Temporal lobe (tissue), 4 donors: ENCODE measurements at places on chromosomes 11 and 22. TPM values are rescaled to one million over a fixed set of nuclear protein-coding genes. Genes with fewer than 3 reads are reported as not detected.

Gene RASSF10
- total RNA-seq = 2.7 TPM

Gene GGT5
- total RNA-seq = 2.0 TPM

Gene PRR33
- total RNA-seq = not detected

Gene TAF1D
- 131 TPM for total RNA-seq

Gene MMP7
- total RNA-seq = 0.25 TPM

Gene HPX
- total RNA-seq = 1.5 TPM

Gene MICAL3
- total RNA-seq = 56.5 TPM

Gene EPS8L2
- total RNA-seq = 1.2 TPM

Gene OR4P4
- not detected for total RNA-seq

Gene CCDC73
- under 0.01 TPM for total RNA-seq

Gene HOATZ
- 0.98 TPM for total RNA-seq

Gene TPCN2
- total RNA-seq = 5.2 TPM

Gene LMO2
- 13.5 TPM for total RNA-seq

Gene C22orf31
- not detected for total RNA-seq

Gene GNG3
- total RNA-seq = 20.9 TPM

Gene PKDREJ
- total RNA-seq = under 0.01 TPM

Gene POGLUT3
- 7.1 TPM for total RNA-seq

Gene CHRDL2
- total RNA-seq = 0.25 TPM

Gene SYT8
- total RNA-seq = not detected

Gene PELI3
- 11.8 TPM for total RNA-seq

Gene NFAM1
- total RNA-seq = 0.49 TPM

Gene YPEL4
- total RNA-seq = 3.7 TPM

Gene AQP11
- 4.7 TPM for total RNA-seq

Gene OR6A2
- 0.49 TPM for total RNA-seq

Gene ZFP91
- 39.3 TPM for total RNA-seq

Gene KLHL22
- 42.0 TPM for total RNA-seq

Gene SLC15A3
- total RNA-seq = 2.0 TPM

Gene MPEG1
- 1.7 TPM for total RNA-seq

Gene SLC22A9
- total RNA-seq = under 0.01 TPM

Gene ST14
- total RNA-seq = 0.25 TPM

Gene MEI1
- total RNA-seq = not detected

Gene OR4D6
- total RNA-seq = not detected

Gene GRAP2
- total RNA-seq = 4.9 TPM

Gene DSCAML1
- total RNA-seq = 9.1 TPM

Gene LYVE1
- 4.9 TPM for total RNA-seq

Gene SLC22A8
- total RNA-seq = 2.2 TPM

Gene TENM4
- 80.6 TPM for total RNA-seq

Gene RAB39A
- 32.7 TPM for total RNA-seq

Gene OR8D1
- not detected for total RNA-seq
